Progenitor cell of endocrine pancreas (in vitro differentiated cells): ENCODE measurements at places on chromosomes 3 and 15.
A peak's percentile ranks its signal among the peaks of the same experiment; 100 is the strongest.

DNA sequence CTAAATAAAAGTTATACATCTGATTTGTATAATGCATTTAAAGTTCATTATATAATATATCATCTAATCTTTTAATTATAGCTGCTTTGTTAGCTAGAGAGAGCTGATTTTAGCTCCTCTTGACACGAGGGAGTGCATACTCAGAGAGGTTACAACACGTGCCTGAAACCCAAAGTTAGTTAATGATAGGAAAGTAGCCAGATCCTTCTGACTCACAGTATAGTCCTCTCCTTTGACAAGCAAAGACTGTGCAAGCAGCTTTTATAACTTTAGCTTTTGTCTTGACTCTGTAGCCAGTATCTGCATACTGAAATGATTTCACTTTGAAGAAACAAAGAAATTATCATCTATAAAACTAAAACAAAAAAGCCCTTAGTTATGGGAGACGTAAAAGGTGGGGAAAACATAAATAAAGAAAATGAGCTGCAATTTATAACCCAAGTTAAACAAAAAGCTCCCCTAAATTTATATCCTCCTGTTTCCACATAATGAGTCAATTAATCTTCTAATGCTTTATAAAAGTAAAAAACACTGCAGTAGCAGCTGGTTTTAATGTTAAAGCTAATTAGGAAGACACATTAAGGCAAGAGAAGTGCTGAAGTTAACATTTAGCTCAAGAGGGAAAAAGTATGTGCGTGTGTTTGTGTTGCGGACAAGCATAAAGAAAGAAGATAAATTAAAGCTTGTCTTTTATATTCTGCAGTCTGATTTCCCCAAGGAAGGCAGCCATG is 13.1 kb downstream of the GABRR3 start:
- no peak for DNase-seq

- no peak for DNase-seq
These were observed 82.2 kb downstream of the SSR3 start for GRCh38 chr3:156472684-156473083.

DNA sequence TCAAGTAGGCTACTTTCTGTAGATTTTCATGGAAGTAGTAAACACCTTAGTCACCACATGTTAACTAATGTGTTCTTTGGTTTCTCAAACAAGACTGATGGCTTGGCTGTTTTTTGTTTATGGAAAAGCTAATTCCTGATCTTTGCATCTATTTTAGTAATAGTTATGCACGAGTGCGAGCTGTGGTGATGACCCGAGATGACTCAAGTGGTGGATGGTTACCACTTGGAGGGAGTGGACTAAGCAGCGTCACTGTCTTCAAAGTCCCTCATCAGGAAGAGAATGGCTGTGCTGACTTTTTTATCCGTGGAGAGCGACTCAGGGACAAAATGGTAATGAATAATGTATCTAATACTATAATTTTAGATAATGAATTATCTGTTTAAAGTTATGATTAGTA is 46.6 kb downstream of the SPRED1 start:
- no peak for DNase-seq

- DNase-seq, result no peak
These were observed 98.3 kb downstream of the ABHD5 start for GRCh38 chr3:43789028-43789427.

GRCh38 chr3:103170651-103171050 is 735.8 kb downstream of the ZPLD1 start:
- no peak for DNase-seq

GRCh38 chr3:152960684-152961083 is 125.8 kb downstream of the P2RY1 start:
- DNase-seq, result no peak

DNA sequence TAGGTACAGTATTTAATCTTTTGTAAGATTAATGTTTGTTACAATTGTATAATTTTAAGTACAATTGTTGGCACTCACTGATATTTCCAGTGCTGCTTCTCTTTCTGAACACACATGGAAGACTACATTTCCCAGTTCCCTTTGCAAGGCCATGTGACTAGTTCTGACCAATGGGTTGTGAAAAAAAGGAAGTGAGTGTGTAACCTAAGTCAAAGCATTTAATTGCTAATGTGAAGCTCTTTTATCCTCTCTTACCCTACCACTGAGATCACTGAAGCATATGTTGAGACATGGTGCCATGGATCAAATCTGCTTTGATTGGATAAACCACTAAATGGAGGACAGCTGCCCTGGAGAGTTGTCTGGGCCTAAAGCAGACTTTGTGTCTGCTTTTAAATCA is 83.9 kb upstream of the PLXND1 start:
- no peak for DNase-seq

DNA sequence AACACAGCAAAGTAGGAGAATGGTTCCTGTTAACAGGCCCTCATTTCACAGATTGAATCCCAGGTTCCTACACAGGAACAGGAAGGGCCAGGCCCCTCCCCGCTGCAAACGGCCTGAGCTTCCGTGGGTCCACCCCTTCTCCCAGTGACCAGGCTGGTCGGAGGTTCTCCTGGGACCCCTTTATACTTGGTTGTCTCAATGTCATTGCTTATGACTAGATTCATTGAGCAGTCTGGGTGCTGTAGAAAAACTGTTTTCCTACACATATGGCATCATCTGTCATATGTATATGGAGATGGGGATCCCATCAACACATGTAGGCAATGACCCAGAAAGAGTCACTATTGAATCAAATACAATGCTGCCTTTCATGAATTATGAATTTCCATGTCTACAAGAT is 3.8 kb downstream of the C3orf85 start:
- no peak for DNase-seq

DNA sequence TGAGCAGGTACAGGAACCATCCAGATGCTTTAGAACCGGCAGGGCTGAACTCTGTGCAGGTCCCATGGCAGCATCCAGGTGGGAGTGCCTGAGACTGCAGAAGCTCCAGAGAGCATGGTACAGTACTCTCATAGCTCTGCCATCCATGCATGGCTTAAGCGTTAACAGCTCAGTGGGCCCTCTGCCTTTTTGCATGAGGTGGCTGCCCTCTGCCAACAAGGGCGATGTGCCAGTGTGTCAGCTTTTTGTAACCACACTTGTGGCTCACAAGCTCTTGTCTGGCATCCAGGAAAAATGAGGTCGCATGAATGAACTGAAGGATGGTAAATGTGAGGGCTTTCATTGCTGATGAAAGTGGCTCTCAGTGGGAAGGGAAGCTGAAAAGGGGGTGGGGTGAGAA is 950.1 kb downstream of the DIPK2A start:
- DNase-seq, result no peak

- DNase-seq, result no peak
These were observed 151.3 kb downstream of the ADAM10 start for GRCh38 chr15:58597943-58598828.

- no peak for DNase-seq
These were observed 78.3 kb upstream of the ALDH1A3 start for GRCh38 chr15:100801256-100801900.

GRCh38 chr3:100537646-100538338 is 45.4 kb downstream of the TMEM45A start:
- no peak for DNase-seq

DNA sequence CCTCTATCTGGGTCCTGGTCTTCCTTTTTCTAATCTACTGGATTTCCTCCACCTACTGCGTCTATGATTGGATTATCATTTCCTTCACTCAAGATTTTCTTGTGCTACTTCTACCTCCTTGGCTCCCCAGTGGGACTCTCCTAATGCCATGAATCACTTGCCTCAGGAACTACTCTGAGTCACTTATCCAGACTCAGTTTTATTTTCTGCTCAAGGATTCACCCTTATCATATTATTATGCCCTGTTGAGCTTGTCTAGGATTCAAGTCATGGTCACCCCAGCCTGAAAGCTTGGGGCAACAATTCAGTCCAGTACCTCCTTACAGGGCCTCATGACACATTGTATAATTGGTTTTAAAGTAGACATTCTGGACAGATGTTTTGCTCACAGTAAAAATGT is 968.1 kb downstream of the ROBO1 start:
- DNase-seq, result no peak

GRCh38 chr3:134359121-134360010 is 14.9 kb downstream of the AMOTL2 start:
- no peak for DNase-seq

DNA sequence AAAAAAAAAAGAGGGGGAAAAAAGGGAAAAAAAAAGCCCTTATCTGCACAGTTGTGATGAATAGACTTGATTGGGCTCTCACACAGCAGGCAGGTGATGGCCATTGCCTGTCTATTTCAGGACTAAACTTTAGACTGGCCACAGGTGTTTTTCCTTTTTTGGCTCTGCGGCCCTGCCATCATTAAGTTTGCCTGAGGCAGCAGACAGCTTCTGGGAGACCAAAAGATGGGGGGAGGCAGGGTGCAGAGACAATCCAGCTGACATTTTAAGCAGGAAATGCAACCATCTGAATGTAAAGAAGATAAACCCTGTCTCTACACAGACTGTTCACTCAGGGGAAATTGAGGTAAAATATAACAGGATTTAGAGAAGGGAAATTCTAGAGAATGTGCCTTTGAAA is 295.0 kb upstream of the KCNH8 start:
- DNase-seq, result no peak

GRCh38 chr15:60733196-60733595 is 254.3 kb upstream of the ICE2 start:
- DNase-seq, result no peak

DNA sequence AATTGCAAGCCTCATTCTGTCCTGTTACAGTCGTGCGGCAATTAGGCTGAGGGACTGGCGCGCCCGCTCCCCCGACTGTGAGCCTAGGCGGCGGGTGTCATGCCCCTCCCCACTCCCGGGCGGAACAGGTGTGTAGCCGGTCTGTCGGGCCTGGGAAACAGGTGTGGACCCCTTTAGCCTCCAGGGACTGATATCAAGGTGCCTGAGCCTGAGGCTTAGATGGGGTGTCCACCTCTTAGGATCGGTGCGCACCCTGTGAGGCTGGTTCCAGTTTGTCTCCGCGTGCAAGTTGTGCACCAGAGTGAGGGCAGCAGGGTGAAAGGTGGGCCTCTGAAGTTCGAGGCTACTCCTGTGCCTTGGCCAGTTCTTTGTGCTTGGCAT is 686 bp downstream of the VPS8 start:
- DNase-seq, result peak; percentile 19

DNA sequence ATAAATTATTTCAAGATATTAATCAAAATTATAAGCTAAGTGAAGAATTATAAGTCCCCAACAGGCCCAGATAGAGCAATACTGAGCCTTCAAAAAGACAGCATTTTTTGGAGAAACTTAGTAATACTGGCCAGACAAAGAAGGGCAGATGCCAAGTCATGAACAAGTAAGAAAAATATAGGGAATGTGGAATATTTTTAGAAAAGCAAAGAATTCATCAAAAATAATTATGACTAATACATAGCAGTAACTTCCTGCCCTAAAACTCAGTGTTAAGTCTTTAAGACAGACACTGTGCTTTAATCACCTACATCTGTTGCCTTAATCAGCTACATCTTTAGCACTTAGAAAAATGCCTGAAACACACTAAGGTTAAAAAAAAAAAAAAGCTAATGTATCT is 31.2 kb downstream of the DPH6 start:
- DNase-seq, result no peak

DNA sequence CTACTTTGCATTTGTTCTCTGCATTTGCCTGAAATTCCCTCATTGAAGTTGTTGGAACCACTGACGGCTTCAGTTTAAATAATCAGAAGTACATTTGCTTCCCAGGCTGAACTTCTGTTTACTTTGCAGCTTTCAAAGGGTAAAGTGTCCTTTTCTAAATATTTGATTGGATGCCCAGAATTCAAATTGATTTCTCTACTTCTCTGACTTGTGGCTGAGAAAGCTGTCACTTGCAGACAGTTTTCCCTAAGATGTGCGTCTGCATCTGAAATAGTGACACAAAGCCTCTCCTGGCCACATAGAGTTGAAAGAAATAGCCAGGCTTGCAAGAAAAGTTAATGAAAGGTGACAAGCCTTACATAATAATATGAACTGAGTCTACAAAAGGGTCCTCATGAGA is 299.6 kb downstream of the THSD4 start:
- no peak for DNase-seq

DNA sequence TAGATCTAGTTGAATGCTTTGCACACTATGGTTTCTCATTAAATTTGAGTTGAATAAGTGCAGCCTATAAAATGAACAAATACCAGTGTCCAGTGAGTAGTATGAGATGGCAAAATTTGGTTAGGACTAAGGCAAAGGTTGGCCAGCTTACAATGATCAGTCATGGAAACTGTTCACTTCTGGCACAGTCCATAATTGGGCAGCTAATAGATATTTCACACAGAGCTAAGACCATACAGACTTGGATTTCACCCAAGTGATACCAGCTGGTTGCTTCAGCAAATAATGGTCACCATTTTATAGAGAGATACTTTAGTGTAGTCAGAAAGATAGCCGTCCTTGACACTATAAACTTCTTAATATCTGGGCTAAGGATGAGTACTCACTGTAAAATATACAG is 15.7 kb downstream of the GAP43 start:
- no peak for DNase-seq
